ENCODE measurements at places on chromosomes 3 and 15.

GRCh38 chr3:32897001-32897601 lies 54.3 kb upstream of the CCR4 start:
- no peak for DNase-seq

DNA sequence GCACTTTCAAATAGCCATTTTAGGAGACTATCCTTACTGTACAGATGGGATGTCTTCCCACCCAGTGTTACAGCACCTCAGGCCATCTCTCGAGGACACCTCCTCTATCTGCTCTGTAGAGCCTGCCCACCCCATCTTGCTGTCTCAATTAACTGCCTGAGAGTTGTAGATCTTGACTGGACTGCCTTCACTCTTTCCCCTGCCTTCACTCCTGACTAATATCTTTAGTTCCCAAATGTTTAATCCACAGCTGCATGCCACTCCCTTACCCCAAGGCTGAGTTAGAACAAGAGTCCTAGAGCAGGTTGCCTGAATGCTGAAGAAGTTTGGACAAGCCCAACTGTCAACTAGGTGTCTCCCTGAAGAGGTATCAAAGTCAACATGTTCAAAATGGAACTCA lies 1.3 kb upstream of the PP2D1 start:
- DNase-seq, result no peak

- no peak for DNase-seq
Measured at GRCh38 chr3:128969993-128970739, 23.7 kb downstream of the CFAP92 start.

DNA sequence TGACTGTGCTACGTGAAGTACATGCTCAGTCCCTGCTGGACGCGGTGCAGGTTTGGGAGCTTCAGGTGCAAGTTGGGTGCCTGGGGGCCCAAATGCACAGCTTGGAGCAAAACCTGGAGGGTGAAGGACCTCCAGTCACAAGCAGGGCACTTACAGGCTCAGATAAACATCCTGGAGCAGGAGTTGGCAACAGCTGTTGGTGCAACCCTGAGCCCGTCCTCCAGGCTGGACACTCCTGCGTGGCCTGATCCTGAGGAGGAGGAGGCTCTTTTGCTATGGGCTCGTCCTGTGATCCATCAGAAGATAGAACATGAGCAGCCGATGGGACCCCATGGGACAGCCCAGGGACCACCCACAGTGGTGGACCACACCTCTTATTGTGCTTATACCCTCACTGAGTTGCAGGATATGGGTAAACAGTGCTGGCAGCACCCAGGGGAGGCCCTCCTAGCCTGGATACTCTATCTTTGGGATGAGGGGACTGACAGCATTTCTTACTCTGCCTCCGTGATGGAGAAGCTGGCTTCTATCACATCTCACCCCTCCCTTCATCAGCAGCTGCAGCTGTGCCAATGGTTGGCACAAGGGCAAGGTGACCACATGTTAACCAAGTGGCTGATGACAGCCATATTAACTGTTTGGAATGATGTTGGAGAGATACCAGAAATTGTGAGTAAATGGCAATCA lies 301.6 kb downstream of the ZPLD1 start:
- no peak for DNase-seq

- no peak for DNase-seq
Measured at GRCh38 chr3:5260992-5261501, 73.5 kb downstream of the EDEM1 start.

DNA sequence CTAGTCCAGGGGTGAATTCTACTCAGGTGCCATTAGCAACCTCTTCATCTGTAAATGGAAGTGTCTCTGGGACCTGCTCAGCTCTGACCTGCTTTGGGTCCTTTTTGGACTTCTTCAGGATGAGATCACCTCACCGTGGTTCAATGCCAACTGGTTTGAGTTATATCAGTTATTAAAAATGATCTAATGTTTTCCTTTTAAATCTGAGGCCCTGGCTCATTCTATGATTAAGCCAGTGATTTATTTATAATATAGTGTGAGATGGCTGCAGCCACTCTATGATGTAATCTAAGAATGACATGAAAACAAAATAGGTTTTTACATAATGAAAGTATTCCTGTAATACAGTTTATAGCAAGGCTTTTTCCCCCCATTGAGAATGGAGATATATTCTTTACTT lies 79.4 kb downstream of the LPP start:
- DNase-seq, result no peak

- no peak for DNase-seq
Measured at GRCh38 chr15:61398310-61398709, 169.2 kb upstream of the RORA start.

All from epithelial cell of proximal tubule (primary cell).